Iris pigment epithelial cell (primary cell): ENCODE measurements at places on chromosomes 11 and 22.
A peak's percentile ranks its signal among the peaks of the same experiment; 100 is the strongest.

DNA sequence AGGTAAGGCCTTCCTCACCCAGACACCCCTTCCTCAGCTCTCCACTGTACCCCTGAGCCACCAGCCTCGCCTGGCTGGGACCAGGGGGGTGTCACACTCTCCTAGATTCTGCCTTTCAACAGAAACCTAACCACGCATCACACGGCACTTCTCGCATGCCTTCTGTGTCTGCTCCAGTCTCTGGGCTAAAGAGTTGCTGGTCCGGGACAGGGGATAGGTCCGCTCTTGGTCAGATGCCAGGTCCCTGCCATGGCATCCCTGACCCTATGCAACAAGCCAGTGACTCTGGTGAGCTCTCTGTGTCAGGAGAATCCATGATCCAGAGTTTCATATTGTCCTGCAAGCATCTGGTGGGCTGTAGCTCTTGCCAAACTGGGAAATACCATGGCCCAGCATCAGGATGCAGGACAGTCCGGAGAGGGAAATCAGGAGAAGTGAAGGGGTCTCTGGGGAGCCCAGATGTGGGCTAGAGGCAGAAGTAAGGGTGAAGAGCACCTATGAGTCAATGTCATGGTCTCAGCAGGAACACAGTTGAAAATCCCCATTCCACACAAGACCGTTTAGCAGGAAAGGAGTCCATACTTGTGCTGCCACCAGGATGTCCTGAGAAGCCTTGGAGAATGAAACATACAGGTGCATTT, 14.1 kb downstream of the IGLL5 start:
- DNase-seq, result no peak

DNA sequence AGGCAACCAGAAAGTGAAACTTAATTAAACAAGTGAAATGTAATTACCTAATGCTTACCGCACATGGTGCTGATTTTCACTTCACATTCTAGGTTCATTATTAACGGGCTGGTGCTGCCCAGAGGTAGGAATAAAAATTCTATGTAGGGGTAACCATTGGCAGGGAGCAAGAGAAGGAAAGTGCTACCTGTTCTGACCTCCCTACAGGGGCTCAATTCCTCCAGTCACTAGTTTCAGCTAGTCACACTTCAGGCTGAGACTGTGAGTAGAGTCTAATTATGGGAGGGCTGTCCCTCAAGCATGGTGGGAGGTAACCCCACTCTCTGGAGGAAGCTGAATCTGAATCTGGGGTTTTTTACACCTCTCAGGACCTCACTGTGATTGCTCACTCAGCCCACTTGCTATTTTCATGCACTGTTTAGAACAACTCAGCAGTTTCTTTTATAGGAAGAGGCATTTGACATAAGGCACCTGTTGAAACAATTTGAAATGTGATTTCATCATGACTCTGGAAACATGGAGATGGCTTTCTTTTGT, 75.4 kb downstream of the MAML2 start:
- no peak for DNase-seq

- DNase-seq, result no peak
Measured at GRCh38 chr11:110481523-110481922, 51.8 kb downstream of the FDX1 start.

DNA sequence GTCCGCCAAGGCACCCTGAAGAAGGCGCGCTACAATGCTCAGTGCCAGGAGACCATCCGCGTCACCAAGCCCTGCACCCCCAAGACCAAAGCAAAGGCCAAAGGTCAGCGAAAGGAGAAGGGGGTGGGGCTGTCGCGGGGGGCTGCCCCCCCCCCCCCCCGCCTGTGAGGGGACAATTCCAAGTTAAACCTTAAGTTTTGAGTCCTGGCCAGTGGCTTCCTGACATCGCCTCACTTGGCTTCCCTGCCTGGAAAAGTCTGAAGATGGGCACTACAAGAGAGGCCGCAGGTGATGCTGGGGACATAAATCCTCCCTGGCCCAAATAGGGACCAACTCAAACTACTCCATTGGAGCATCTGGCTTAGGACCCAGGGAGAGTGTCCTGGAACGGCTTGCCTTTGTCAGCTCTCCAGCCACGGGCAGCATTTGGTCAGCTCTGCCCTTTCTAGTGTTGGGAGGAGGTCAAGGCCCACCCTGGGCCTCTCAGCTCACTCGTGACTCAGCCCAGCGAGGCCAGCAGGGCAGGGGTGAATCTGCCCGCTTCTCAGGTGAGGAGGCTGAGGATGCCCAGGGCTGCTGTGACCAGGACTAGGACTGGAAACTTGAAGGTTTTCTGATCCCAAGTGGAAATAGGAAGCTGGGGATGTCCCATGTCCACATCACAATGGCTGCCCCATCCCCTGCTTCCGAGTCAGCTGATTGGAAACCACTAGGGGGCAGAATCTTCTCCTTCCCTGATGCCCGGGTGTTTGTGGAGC, 1.4 kb downstream of the MDK start:
- DNase-seq, result peak; percentile 53

DNA sequence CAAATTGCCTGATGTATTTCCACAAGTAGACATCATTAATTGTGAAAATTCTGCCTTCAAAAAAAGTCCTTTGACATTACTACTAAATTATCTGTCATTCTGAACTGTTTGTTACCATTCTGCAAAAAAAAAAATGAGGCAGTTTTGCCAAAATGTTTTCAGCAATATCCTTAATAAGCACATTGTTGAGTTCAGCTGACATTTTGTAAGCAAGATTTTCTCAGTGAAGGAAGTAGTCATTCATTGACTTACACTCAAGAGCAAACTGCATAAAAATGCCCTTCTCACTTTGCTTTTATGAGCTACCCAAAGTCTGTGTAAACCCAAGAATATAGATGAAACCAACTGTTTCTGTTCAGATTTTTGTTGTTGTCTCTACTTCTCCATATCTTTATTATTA, 125.9 kb downstream of the UVRAG start:
- no peak for DNase-seq

DNA sequence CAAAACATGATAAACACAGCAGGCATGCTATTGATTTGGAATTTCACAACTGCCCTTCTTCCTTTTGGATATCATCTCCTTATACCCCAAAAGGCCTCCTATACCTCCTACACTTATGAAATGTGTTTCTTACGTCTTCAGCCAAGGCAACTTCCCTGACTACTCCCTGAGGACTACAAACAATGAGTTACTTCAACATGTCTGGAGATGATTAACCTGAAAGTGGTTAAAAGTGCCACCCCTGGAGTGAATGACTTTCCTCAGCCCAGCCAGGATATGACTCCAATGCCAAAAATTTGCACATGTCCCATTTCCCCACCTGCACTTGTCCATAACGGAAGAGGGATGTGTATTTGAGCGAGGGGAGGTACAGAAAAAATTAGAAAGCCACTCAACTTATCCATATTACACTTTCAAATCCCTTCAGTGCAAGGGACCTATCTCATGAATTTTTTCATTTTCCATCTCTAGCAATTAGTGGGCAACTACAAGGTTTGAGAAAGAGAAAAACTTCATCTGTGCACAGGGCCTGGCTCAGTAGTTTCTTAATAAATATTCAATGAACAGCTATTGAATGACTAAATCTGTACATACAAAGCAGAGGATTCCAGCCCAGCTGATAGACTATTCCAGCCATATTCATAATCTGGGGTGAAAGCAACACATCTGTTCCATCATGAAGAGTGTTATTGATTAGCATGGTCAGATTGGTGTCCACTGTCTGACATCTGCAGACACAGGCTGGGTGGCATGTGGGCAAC, 36.8 kb downstream of the KIRREL3 start:
- no peak for DNase-seq

- no peak for DNase-seq
Measured at GRCh38 chr11:124608147-124608546, 3.1 kb upstream of the PANX3 start.

DNA sequence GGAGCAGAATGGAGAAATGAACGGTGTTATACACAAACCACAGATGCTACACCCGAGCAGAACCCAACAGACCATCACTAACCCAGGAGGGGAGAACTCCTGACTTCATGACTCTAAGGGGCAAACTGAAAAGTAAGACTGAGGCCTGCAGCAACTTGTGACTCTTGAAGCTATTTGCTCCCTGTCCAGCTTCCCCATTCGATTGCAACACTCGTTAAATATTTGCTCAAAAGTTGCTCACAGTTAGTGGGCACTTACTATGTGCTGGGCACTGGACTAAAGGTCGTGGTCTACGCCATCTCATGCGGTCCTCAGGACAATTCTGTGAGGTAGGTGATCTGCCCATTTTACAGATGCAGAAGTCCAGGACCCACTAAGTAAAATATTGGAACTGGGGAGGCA, 9.5 kb upstream of the ADA2 start:
- no peak for DNase-seq

- DNase-seq, result no peak
Measured at GRCh38 chr11:77999446-78000030, 5.1 kb upstream of the INTS4 start.

DNA sequence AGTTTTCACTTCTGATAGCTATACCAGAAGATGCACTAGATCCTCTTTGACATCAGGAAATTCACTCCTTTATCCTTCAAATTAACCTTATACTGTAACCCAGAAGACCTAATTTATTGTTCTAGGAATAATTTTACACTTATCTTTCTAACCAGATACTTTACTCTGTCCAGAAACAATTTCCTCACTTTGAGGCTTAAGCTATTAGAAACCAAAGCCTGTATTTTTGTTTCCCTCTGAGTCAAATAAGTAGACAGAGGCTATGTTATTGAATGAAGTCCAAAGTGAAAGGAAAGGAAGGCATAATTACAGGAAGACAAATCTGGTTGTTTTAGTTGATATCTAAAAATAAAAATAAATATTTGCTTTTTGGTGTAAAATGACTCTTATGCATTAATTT, 2.2 kb downstream of the OR51V1 start:
- no peak for DNase-seq

DNA sequence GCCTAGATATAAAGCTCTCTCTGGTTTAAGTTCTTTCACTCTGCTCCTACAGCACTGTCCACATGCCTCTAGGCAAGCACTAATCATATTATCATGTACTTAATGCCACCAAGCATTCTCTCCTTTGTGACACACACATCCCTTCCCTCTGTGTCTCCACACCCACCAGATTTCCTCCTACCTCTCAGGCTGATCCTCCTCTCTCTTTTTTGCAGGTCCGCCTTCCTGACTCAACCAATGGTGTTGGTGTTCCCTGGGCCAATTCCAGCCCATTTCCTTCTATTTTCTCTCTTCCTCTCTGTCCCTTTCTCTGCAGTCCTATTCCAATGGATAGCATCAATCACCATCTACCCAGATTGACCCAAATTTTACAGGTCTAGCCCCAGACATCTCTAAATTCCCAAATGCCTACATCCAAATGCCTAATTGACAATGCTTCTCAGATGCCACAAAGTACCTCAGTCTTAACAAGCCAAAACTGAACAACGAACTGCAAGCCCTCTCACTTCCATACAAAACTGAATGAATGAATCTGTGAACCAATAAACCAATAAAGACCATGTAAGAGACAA, 504 bp upstream of the ZNF215 start:
- DNase-seq, result peak; percentile 8

DNA sequence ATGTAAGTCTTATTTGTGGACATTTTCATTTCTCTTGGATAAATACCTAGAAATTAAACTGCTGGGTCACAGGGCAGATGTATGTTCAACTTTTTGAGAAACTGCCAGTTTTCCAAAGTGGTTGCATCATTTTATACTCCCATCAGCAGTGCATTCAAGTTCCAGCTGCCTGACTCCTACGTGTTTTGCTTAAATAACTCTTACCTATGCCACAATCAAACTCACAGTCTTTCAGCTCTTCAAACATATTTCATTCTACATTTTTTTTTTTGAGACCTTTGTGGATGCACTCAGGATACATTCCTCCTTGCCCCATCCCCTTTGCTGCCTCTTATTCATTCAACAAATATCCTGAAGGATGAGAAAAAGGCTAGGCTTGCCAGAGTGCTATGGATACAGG, 9.2 kb downstream of the TCF20 start:
- peak; percentile 67 for DNase-seq

DNA sequence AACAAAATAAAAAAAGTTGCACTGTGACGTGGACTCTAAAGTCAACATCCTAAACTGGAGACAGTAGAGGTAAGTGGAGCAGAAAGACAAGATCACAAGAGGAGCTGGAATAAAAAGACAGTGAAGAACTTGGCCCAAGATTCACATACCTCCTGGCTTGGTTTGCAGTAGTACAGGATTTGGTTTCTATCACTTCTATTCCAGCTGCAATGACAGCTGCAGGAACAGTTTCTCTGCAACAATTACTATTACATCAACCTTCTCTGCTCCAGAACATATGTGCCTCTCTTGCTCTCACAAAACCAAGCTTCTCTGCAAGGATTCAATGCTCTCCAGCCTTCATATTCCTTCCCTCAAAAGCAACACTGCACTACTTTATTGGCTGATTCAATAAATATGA, 7.8 kb upstream of the KDM2A start:
- DNase-seq, result no peak

GRCh38 chr11:28922386-28922981, 814.3 kb downstream of the METTL15 start:
- no peak for DNase-seq

DNA sequence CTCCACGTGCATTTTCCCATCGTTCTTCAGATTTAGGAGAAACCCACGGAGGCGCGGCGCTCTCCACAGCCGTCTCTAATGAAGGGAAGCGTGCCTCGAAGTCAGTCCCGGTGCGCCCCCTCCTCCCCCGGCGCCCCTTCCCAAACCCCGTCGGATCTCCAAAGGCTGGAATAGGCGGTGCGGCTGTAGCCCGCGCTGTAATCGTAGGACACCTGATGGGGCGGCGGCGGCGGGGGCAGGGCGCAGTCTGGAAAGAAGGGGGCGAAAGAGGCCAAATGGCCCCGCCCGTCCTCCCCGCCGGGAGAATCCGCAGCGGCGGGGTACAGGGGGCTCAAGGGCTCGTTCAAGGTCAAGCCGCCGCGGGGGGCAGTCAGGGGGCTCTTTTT, 1.3 kb downstream of the FAM181B start:
- no peak for DNase-seq

DNA sequence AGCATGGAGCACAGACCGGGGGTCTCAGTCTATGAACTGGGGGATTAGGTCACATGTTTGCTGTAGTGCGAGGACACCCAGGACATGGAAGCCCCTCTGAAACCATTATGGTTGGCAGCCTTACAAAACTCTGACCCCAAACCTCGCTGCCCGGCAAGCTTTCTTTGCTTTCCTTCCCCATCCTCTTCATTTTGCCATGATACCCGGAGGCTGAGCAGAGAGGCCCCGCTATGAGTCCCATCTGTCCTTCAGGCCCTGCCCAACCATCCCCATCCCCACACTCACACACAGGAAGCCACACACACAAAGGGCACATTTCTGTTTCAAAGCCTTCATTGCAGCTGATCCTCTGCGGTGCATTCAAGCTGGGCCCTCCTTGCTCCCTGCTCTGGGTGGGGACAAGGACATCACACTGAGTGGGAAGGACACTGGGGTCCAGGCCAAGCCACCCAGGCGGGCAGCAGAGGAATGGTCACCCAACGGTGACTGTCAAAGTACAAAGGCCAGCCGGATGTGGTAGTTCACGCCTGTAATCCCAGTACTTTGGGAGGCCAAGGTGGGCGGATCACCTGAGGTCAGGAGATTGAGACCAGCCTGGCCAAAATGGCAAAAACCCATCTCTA, 176.5 kb downstream of the CTTN start:
- no peak for DNase-seq

DNA sequence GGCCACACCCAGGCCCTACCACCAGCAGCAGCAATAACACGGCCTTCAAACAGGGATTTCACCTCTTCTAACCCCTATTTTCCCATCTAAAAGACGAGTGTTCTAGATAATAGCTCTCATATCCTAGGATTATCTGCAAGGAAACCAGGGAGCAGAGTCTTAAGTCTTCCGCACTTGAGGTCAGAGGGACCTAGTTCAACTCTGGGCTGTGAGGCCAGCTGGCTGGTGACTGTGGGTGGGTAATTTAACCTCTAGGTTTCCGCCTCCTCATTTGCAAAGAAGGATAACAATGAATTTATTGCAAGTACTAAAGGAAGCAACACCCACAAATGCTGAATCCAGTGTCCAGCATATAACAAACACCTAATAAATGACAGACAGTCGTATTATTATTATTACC, 70.1 kb downstream of the LARGE1 start:
- DNase-seq, result no peak
